ENCODE measurements at places on chromosomes 1 and 21.

- peak; percentile 65 for DNase-seq
These were observed 46.7 kb upstream of the PCBP3 start for GRCh38 chr21:45596704-45597318.

GRCh38 chr1:207876131-207876530 lies 34.8 kb downstream of the CD34 start:
- DNase-seq, result no peak

GRCh38 chr1:119253366-119253765 lies 112.9 kb upstream of the WARS2 start:
- no peak for DNase-seq

- DNase-seq, result no peak
These were observed 193.2 kb downstream of the TM2D1 start for GRCh38 chr1:61531716-61532115.

DNA sequence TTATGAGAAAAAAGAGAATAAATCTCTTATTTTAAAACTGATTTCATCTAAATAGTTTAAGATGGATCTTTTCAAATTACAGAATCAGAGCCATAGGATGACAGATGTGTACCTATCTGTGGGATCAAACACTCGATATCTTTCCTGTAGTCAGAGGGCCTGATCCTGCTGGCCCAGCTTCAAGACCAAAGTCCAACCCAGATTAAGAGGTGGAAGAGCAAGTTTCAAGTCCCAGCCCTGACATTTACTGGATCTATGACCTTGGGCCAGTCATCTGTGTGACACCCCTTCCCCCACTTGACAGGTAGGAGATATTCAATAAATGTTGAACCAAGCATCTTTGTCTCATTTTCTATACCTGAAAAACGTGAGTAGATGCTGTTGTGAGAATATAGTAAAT lies 140.7 kb downstream of the FAM78B start:
- DNase-seq, result no peak

DNA sequence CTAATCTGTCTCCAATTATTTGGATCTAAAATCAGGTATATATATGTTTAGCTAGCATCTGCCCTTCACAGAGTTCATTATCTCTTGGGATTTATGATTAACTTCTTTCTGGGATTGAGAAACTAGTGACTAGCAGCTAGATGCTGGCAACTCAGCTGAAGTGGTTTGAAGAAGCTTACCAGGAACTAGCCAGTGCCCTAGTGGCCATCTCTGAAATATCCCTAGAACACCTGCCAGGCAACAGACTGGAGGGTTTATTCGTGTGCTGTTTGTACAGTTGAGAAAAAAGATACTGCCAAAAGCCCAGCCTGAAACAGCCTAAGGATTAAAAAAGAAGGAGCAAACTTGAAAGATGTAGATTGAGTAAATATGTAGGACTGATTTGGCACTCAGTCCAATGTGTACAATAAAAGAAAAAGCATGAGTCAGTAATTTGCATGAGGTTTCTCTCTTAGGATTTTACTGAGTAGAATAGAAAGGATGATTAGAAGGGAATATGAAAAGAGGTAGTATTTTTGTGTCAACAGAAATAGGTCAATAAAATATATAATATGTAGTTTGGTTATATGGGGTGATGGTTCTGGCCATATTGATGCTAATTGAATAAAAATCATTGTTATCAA lies 1144.6 kb upstream of the ADGRL2 start:
- no peak for DNase-seq

DNA sequence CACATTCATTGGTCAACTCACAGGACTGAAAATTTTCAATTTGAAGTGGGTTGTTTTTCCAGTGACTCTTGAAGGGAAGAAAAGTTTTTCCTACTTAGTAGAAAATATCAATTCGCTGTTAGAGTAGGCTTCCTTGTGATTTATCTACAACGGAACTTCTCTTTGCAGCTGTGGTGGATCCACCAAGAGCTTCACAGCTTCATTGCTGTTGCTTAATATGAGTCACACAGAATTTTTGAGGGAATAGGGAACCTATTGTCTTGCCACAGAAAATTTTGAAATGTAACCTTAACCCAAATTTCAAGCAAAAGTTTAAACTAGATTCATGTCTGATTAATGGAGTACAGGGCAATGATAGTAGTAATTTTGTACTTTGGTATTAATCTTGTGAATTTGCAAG lies 58.4 kb upstream of the IFI44L start:
- DNase-seq, result no peak

DNA sequence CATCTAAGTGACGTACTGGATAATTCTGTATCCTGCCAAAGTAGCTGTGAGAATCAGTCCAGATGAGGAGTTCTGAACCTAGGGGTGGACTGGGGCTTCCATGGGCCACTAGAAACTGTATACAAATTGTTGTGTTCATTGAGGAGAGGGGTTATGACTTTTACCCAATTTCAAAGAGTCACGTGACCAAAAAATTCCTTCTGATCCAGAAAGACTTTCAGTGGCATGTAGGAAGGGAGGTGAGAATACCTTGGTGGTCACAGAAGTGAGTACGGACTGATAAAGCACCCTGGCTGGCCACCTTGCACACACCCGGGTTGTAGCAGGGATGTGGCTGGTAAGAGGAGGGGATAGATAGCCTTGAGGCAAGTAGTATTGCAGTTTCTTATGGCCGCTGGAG lies 60.4 kb downstream of the BCAR3 start:
- DNase-seq, result no peak

DNA sequence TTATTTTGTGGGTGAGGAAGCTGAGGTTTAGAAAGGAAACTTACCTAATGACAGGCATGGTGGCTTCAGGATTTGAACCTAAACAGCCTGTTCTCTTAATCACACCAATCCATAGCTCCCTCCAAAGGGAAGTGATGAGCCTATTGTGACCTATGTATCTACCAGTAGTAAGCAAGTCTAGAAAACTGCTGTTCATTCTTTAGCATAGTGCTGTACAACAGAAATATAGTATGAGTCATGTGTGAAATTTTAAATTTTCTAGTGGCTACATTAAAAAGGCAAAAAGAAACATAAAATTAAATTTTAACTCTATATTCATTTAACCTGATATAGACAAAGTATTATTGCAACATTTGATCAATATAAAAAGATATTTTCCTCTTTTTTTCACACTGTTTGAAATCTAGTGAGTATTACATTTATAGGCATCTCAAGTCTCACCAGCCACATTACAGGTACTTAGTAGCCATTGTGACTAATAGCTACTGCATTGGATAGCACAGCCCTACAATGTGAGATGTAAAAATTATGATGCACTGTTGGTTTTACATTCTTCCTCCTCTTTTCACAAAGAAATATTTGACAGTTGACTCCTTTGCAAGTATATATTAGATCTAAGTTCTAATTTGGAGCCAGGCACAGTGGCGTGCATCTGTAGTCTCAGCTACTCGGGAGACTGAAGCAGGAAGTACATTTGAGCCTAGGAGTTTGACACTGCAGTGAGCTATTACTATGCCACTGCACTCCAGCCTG lies 16.6 kb downstream of the IPO9 start:
- no peak for DNase-seq

DNA sequence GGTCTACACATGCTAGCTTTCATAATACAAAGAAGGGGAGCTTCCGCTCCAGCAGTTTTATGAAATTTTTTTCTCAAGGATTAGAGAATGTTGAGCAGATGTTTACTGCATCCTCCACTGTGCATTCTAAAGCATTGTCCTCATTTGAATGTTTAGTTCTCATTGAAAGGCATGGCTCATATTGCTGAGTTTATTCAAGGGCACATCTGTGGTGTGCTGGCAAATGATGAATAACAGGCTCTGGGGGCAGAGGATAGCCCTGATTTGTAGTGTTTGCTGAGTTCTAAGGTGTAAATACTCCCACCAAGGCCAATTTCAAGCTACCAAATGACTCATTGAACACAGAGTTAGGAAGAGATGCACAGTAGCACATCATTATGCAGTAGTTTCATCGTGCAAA lies 303.2 kb upstream of the FAM78B start:
- DNase-seq, result no peak

- DNase-seq, result no peak
These were observed 1.9 kb downstream of the VANGL1 start for GRCh38 chr1:115643666-115644065.

- DNase-seq, result no peak
These were observed 118.7 kb downstream of the EDEM3 start for GRCh38 chr1:184635980-184636431.

- no peak for DNase-seq
These were observed 64.4 kb downstream of the XCL1 start for GRCh38 chr1:168640836-168641235.

- DNase-seq, result no peak
These were observed 22.0 kb upstream of the FAM131C start for GRCh38 chr1:16095447-16095846.

GRCh38 chr1:170073893-170074249 lies 624 bp downstream of the KIFAP3 start:
- DNase-seq, result no peak

GRCh38 chr1:10909697-10910680 lies 102.5 kb upstream of the TARDBP start:
- DNase-seq, result peak; percentile 54

- DNase-seq, result no peak
These were observed 39.5 kb upstream of the CYP4X1 start for GRCh38 chr1:46983830-46984586.

- DNase-seq, result no peak
These were observed 3.5 kb upstream of the SH3BGRL3 start for GRCh38 chr1:26276432-26276838.

DNA sequence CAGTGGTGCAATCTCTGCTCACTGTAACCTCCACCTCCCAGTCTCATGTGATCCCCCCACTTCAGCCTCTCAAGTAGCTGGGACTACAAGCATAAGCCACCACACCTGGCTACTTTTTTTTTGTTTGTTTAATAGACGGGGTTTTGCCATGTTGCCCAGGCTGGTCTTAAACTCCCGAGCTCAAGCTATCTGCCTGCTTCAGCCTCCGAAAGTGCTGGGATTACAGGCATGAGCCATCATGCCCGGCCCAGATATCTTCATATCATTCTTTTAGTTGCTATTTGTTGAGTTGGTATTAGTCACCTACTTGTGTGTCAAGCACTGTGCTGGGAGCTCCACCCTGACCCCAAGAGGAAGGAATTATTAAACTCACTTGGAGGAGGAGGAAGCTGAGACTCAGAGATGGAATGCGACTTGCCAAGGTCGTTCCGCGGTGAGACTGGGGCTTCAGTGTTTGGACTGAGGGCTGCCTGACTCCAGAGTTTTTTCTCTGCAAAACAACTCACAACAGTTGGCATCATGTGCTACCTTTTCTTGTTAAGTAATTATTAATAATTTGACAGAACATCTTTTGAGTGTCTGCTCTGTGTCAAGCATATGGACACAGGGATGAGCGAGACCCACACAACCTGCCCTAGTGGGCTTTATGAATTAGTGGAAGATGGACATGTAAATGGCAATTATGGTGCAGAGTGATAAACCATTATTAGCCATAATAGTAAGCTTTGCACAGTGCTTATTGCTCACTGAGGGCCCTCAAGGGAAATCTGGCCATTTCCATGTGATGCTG lies 132.0 kb downstream of the FOXD2 start:
- no peak for DNase-seq

GRCh38 chr1:228469413-228470162 lies 17.6 kb upstream of the RNF187 start:
- DNase-seq, result no peak

DNA sequence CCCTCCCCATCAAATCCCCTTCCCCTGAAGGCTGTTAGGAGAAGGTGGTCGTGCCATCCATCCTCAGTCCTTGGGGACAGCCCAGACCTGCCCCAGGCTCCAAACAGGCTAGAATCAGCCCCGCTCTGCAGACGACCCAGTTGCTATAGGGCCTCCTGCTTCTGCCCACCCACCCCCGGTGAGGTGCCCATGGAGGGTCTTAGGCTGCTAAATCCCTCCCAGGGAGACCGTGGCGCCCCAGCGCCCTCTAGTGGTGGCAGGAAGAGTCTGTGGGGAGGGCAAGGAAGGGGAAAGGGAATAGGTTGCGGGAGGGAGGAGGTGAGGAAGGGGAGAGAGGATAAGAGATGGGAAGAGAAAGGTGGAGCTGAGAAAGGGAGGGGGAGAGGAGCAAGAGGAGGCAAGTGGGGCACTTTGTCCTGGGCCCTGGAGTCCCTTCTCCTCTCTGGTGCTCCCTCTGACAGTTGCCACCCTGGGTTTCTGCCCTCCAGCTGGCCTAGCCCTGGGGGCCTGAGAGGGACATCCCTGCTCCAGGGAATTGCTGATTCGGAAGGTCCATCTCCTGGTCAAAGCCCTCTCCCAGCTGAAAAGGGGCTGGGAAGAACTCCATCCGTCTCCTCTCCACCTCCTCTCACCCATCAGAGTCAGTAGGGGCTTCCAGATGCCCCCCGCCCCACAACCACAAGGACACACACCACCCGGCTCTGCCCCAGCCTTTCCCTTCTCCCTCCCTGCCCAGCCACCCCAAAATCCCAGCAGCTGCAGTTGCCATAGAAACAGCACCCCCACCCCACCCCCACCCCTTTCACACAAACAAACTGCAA lies 55.4 kb downstream of the CAMK2N1 start:
- DNase-seq, result peak; percentile 7

DNA sequence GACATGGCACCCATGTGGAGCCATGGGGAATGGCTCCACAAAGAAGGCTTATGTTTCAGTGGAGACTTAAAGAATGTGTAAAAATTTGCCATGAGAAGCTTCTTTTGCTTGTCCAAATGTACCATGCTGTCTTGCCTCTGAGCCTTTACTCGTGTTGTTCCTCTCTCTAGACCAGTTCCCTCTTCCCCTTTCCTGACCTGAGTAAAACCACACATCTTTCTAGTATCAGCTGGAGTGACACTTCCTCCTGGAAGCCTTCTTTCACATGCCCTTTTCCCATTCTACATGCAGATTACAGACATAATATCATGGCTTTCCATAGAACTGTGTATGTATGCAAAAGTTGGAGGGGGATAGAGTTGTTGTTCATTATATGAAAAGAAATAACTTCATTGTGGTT lies 13.6 kb upstream of the GPX7 start:
- no peak for DNase-seq

- DNase-seq, result no peak
These were observed 52.0 kb downstream of the PRDM2 start for GRCh38 chr1:13751985-13752384.

DNA sequence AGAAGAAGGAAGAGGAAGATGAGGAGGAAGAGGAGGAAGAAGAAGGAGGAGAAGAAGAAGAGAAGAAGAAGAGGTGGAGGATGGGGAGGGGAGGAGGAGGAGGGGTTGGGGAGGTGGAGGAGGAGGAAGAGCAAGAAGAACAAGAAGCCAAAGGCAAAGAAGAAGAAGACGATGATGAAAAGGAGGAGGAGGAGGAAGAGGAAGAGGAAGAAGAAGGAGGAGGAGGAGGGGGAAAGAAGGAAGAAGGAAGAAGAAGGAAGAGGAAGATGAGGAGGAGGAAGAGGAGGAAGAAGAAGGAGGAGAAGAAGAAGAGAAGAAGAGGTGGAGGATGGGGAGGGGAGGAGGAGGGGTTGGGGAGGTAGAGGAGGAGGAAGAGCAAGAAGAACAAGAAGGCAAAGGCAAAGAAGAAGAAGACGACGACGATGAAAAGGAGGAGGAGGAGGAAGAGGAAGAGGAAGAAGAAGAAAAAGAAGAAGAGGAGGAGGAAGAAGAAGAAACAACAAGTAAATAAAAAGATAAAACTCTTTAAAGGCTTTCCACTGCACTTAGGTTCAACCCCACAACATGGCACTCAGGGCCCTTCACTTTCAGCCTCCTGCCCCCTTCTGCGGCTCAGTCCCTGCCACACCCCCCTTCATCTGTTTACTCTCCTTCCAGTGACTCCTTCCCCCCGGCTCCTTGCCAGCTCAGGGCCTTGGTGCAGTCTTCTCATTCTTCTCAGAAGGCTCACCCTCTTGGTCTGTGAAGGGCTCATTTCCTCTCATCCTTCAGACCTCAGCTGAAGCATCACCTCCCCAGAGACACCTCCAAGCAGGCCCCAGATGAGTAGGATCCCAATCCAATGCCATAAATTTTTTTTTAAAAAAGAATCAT lies 114.0 kb downstream of the KCNN3 start:
- no peak for DNase-seq

GRCh38 chr1:220681220-220681880 lies 8.8 kb upstream of the C1orf115 start:
- DNase-seq, result no peak
